ENCODE measurements at places on chromosomes 5 and 9.

GRCh38 chr5:66993448-66993847 is 203.2 kb downstream of the CD180 start:
- DNase-seq, result no peak

- no peak for DNase-seq
These were observed 228.0 kb downstream of the NTRK2 start for GRCh38 chr9:84897362-84898094.

DNA sequence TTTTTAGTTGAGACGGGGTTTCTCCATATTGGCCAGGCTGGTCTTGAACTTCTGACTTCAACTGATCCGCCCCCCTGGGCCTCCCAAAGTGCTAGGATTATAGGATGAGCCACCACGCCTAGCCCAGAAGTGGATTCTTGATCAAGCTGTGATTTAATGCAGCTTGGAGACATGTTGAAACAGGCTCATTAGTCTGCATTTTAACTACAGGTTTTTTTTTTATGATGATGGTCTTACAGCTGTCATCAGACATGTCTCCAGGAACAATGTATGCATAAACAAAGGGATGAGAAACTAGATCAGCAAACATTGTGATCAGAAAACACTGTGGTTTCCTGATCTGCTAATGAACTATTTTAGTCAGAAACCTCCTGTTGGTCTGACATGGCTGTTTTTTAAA is 30.0 kb upstream of the PLPP1 start:
- no peak for DNase-seq

- DNase-seq, result no peak
These were observed 14.6 kb upstream of the F2RL1 start for GRCh38 chr5:76804266-76804665.

DNA sequence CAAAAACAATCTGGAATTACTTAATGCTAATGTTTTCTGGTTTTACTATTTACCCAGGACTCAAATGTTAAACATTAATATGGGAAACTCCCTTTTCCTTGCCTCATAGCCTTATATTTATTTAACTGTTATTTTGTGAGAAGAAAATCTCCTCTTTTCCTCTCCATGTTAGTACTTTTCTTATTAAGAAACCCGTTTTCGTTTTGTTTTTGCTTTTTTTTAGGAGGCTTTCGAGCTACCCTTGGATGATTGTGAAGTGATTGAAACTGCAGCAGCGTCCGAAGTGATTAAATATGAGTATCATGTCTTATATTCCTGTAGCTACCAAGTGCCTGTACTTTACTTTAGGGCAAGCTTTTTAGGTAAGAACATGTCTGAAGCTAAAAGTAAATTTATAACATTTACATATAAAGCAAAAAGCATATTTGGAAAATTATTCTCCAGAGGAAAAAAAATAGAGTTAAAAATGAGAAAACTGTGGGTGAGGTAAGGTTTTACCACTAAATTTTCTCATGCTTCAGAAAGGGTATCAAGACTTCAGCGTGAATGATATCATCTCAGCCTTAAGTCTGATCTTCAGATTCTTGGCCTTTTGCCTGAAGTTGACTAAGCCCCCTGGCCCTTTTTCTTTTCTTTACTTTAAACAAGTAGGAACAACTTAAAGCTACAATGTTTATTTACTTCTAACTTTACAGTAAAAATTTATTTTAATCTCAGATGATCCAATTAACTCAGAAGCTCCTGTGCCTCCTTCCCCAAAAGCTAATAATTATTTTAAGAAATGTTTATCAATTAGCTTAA is 113.8 kb downstream of the RPS23 start:
- DNase-seq, result no peak

- DNase-seq, result no peak
These were observed 7.6 kb upstream of the ELOVL7 start for GRCh38 chr5:60851626-60852025.

DNA sequence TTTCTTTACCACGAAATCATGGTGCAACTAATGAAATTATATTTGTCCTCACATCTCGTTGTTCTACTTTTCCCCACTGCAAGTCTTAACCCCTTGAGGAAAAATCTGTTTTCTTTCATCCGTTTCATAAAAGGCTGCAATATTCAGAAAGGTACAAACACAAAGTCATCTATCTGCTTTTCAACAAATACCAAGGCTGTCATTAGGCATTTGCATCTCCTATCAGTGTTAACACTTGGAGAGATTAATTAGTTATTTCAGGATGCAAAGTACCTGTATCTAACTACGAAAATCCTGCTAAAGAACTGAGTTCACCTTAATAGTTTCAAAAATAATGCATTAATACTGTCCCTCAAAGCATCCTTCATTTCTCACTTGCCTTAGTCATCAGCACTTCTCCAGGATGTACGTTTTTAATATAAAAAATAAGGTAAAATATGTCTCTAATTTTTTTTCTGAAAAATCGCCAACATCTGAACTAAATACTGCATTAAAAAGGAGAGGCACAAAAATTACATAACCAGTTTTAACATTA is 1.8 kb downstream of the ARRDC3 start:
- DNase-seq, result no peak

DNA sequence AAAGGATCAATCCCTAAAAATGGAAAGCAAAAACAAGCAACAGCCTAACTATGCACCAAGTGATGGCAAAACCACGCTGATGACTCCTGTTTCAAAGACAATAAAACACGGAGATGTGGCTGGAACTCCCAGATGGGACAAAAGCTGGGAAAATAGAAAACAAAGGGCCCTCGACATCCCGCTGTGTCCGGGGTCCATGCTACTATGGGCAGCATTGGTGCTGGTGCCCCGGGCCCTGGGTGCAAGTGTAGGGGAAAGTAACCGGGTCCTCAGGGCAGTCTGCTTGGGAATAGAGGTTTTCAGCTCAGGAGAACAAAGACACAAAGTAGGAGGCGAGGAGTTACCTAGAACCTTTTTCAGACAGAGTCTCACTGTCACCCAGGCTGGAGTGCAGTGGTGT is 46.1 kb downstream of the MRPL36 start:
- DNase-seq, result peak; percentile 25

GRCh38 chr9:131436376-131436775 is 42.5 kb downstream of the PRRC2B start:
- DNase-seq, result no peak

DNA sequence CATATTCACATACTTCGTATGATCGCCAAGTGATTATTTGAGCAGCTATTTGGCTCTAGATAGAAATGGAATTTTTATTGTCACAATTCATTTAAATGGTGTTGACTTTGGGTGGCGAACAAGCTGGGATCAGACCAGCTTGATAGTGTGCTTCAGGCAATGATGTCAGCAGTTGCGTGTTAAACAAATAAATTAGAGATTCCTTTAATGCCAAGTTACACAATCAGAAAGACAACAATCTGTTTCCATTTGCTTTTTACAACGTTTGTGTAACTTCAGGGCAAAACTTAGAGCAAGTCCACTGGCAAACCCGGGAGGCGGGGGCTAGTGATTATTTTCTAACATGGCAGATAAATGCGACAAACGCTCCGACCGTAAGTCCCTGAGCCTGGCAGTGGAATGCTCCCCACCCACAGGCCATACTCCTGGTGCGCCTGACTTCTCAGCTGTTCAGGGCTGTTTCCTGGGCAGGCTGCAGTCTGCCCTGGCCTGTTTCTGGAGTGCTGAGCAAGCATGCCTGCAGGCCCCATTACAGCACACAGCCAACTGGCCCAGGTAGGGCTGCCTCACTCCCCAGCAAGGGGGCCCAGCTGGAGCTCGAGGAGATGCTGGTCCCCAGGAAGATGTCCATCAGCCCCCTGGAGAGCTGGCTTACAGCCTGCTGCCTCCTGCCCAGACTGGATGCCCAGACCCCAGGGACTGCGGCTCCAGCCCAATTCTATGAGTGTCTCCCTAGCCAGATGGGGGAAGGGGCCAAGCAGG is 88.7 kb downstream of the BASP1 start:
- no peak for DNase-seq

DNA sequence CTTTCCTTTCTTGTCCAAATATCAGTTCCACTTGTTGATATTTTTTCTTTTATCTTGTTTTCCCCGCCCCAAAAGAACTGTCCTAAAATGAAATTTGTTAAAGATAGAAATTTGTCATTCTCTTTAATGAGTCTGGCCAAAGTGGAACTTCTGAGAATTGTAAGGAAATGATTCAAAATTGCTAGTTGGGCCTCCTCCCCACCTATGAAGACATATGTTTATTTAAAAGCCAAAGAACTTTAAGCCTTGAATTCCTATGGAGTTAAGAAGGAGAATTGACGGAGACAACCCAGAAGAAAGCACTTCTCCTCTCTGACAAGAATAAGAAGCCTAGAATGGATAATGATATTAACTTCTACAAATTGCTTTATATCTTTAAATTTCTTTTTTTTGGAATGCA is 59.1 kb upstream of the ALDH1A1 start:
- DNase-seq, result no peak

GRCh38 chr5:35134278-35135030 is 86.7 kb upstream of the AGXT2 start:
- DNase-seq, result no peak

- DNase-seq, result no peak
These were observed 4.3 kb upstream of the FAT2 start for GRCh38 chr5:151595411-151595826.

DNA sequence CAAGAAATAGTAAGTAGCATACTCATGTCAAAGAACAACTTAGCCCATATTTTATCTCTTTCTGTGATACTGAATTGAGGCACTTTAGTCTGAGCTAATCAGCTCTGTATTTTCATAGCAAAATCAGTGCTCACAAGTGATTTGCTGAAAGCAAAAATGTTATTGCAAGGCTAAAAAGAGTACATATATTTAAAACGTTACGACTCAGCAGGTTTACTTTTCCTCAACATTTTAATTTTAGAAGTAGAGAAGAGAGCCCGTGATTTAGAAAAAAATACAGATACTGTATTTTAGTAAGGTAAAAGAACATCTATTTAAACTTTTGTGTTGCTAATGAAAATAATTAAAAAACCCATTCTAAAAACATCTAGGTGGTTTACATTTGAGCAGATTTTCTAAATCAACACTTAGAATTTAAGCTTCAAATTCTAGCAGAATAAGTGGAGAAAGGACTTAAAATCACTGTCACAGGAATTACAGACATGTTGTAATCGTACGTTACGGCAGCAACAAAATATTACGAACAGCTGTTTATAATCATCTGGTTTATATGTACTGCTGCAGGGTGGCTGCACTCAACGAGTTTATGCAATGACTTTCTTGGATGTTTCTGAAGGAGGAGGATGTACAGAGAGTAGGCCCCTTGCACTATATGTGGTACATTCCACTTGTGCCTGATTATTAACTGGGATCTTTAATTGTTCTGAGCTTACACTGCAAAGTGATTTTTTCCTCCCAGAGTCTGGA is 20.1 kb downstream of the SREK1 start:
- DNase-seq, result no peak

DNA sequence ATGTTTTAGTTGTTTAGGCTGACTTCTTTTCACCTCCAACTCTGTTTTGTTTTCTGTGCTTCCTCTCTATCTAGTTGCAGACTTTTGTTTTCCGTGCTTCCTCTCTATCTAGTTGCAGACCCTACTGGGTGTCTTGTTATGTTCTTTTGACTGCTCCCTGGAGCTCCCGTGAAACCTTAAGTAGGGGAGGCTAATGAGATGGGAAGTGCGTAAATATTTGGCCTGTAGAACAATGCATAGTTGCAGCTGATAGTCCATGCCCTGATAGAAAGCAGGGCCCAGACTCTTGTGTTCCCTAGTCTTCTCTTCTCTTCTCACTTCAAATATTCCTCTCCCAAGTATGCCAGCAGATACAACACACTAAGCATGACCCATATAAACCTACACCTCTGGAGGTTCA is 757.0 kb downstream of the BRINP1 start:
- no peak for DNase-seq

- DNase-seq, result peak; percentile 56
These were observed 31.6 kb downstream of the ADAM19 start for GRCh38 chr5:157543825-157544622.

DNA sequence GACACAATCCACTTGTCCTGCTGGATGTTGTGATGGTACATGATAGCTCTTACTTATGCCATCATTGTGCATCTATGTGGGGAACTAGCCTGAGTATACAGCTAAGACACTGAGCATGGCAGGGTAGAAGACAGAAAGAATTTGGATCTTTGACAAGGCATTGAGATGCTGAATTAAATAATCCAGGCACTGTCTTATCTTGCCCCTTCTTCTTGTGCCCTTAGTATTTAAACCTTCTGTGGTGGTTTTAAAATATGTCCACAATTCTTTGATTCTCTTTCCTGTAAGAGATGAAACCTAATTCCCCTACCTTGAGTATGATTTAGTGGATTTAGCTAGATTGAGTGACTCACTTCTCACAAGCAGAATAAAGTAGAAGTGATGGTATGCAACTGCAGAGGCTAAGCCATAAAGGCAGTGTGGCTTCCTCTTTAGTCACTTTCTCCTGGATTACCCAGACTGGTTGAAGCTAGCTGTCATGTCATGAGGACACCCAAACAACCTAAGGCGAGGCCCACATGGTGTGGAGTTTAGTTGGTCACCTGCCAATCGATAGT is 174.0 kb upstream of the NREP start:
- no peak for DNase-seq

GRCh38 chr5:125450771-125451170 is 704.3 kb upstream of the ZNF608 start:
- DNase-seq, result no peak

- no peak for DNase-seq
These were observed 517.0 kb downstream of the AGTPBP1 start for GRCh38 chr9:85224729-85225128.

- no peak for DNase-seq
These were observed 366.9 kb downstream of the DMRTA1 start for GRCh38 chr9:22813529-22813928.

DNA sequence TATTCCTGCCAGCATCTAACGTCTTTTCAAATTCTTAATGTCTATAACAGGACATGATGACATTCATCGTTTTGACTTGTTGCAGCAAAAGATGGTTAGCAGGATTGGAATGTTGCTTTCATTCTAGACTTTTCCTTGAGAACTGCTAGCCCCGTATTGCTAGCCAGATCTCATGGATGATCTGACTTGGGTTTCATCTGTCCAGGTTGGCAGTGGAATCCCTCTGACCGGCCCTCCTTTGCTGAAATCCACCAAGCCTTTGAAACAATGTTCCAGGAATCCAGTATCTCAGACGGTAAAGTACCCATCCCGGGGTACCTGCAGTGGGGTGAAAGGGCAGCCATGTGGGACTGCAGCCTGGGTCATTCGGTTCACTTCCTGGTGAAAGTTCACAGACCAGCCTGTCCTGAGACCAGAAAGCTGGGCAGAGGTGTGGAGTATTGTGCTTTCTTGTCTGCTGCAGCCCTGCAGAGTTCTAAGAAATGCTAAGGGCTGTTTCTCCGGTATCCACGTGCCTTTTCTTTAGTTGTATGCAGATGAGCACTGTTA is 16.7 kb downstream of the QRFP start:
- no peak for DNase-seq

GRCh38 chr9:90818279-90818678 is 16.7 kb downstream of the SYK start:
- DNase-seq, result no peak

DNA sequence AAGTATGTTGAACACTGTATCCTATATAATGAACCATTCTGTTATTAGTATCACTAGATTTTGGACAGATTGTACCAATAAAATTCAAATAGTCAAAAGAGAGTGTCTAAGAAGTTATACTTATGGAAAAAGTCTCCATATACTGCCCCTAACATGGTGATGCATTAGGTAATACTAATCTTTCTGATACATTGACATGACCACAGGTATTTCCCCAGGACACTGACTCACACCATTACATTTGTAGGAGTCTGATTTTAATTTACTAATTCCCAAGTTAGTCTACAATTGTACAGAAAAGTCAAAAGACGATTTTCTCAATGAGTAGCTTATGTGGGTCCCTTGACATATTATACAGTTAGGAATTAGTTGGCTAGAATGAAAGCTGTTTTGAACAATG is 593.8 kb downstream of the ISL1 start:
- no peak for DNase-seq

- peak; percentile 20 for DNase-seq
These were observed 40.0 kb downstream of the AMBP start for GRCh38 chr9:114037961-114038723.
